ENCODE measurements at places on chromosomes 3 and 15. TPM values are rescaled to one million over a fixed set of nuclear protein-coding genes. Genes with fewer than 3 reads are reported as not detected.

CCDC51 gene
- 11.5 TPM for total RNA-seq

DNA sequence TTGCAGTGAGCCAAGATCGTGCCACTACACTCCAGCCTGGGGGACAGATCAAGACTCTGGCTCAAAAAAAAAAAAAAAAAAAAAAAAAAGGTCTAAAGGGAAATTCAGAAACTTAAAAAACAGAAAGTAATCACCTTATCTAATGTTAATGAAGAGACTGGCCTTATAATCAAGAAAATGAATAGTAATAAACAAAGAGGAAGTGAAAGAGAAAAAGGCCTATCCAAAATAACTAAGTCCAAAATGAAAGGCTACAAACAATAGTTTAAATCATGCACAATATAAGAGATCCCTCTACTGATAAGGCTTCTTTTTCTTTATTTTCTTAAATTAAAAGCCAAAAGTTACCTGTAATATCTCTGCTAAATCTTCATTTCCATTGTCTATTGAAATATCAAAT, 37.1 kb upstream of the HDC start:
- no peak for DNase-seq
- H3K27ac ChIP-seq = no peak overlapping the region
- H3K36me3 ChIP-seq = peaks cover 10% of the 10 kb centered on the region
- H3K4me3 ChIP-seq = no peak overlapping the region
- H3K4me1 ChIP-seq = no peaks in the 10 kb centered on the region
- H3K27me3 ChIP-seq = no peaks in the 10 kb centered on the region

DNA sequence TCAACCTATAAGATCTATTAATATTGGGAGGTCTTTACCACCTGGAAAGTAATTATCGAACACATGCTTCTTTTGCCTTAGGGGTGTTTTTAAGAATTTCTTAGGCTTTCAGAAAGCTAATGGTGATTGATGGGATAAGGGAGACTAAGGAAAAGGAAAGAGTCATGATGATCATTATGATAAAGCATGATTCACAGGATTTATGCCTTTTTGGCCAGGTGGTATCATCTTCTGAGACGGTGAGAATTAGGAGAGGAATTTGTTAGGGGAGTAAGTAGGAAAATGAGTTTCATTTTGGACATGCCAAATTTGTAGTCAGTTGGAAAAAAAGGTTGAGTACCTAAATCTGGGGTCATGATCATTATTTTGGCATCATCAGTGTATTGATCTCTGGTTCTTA, 8.9 kb downstream of the ARMC8 start:
- H3K27me3 ChIP-seq = no peaks in the 10 kb centered on the region
- no peak for DNase-seq
- peaks cover 11% of the 10 kb centered on the region for H3K4me1 ChIP-seq
- H3K4me3 ChIP-seq = no peak overlapping the region
- H3K36me3 ChIP-seq = no peaks in the 10 kb centered on the region

- peaks cover 18% of the 10 kb centered on the region for H3K4me1 ChIP-seq
- H3K4me3 ChIP-seq = no peak overlapping the region
- DNase-seq = no peak
Observed at GRCh38 chr3:188433521-188434150, 279.7 kb downstream of the LPP start.

PATL2 gene
- total RNA-seq = not detected

DNA sequence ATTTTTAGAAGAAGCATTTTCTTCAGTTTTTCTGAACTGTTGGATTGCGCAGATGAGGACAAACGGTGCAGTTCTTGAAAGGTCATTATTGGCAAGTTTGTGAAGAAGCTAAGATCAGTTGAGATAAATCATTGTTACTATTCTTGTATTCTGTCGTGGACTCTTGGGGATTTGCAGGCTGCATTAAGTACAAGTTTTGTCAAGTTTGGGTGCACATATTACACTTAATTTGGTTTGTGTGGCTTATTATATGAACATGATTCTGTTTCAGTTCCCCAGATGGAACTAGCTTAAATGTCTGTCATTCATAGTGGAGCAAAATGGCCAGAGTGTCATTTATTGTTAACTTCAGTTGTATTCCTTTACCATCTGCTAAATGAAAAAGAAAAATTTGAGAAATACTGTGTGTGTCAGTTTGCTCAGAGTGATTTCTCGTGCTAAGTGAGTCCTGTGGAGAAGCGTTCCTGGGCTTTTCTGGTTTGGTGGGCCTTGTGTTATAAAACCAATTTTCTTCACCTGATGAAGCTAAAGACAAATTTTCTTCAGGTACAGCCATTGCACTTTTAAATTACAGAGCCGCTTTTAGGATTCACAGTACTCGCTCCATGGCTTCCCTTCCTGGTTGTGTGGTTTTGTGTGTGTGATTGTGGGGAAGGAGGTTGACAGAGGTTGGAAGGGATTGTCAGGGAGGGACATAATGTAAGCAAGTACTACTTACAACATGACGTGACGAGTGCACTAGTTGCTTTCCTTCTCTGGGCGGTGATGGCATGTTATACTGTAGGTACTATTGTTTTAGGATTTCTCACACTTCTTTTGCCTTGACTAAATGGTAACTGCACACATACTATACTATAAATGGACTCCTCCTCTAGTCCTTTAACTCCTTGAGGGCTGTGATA, 1.7 kb downstream of the AKAP13 start:
- H3K4me3 ChIP-seq = peak overlapping the region; percentile 86
- H3K27me3 ChIP-seq = no peaks in the 10 kb centered on the region
- peak overlapping the region; percentile 95 for H3K27ac ChIP-seq

DNA sequence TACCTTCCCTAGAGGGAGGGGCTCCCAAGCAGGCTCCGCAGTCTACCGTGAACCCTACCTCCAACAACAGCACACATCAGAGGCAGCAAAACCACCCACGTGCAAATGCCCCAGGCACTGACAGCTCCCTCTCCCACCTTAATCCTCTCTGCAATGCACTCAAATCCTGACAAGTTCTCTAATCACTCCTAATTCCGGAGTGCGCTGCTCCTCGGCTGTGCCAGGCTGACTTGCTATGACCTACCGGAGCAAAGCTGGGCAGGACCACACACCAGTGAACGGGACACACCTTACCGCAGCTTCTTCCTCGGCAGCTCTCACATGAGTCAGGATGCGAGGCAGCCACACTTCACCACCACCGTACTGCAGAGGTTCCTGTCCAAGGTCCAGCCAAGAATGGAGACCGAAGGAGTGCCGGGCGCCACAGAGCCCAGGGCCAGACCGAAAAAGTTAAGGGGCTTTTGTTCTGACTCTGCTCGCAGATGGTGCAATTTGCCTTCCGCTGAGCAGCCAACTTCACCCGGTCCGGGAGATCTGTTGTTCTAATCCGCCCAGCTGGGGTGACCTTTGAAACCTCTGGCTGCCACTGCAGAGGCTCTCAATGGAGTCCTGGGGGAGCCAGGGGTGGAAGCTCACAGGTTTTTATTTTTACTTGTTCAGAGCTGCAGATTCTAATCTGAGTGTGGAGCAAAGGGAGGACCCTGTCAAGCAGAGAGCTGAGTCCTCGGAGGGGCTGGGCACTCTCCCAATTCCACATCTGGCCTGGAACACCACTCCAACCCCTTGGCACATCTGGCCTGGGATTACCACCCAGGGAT, 84.4 kb downstream of the MYLK start:
- H3K4me1 ChIP-seq = peaks cover 12% of the 10 kb centered on the region
- no peak overlapping the region for H3K27ac ChIP-seq
- DNase-seq = no peak
- peak overlapping the region; percentile 4 for H3K4me3 ChIP-seq
- H3K27me3 ChIP-seq = no peaks in the 10 kb centered on the region

All from vagina (tissue), 2 donors.